T-helper 1 cell treated with Interleukin-12 subunit alpha and Interleukin-12 subunit beta and Interleukin-4 antibody, amounts not matched to agents 30 ng/mL and 1 ng/mL, for 36 hours (primary cell): ENCODE measurements at places on chromosomes 7 and 10. TPM values are rescaled to one million over a fixed set of nuclear protein-coding genes. Genes with fewer than 3 reads are reported as not detected.

MINDY4 gene
- total RNA-seq: 0.66 and 0.78 TPM in 2 replicates

ACTL6B gene
- not detected in 2 replicates for total RNA-seq

GPER1 gene
- total RNA-seq: not detected in 2 replicates

NPC1L1 gene
- total RNA-seq: not detected in 2 replicates

HKDC1 gene
- total RNA-seq: 3.0 and 3.7 TPM in 2 replicates
